ENCODE measurements at places on chromosomes 6 and 20. TPM values are rescaled to one million over a fixed set of nuclear protein-coding genes. Genes with fewer than 3 reads are reported as not detected.

C6orf52 gene
- total RNA-seq, result 2.4 TPM

RSPO4 gene
- total RNA-seq, result 0.03 TPM

ZBTB46 gene
- total RNA-seq, result 0.73 TPM

MYL9 gene
- 27.1 TPM for total RNA-seq

SAMD10 gene
- 0.05 TPM for total RNA-seq

GTF2H4 gene
- 21.6 TPM for total RNA-seq

CCM2L gene
- 0.45 TPM for total RNA-seq

HLA-DQA2 gene
- total RNA-seq, result not detected

SPDEF gene
- 1.7 TPM for total RNA-seq

GGTLC1 gene
- total RNA-seq, result not detected

CST8 gene
- not detected for total RNA-seq

AGER gene
- total RNA-seq, result 1.7 TPM

DSTN gene
- 860 TPM for total RNA-seq

HRH3 gene
- total RNA-seq, result not detected

SMOC2 gene
- 0.03 TPM for total RNA-seq

STMND1 gene
- total RNA-seq, result not detected

SIRPB2 gene
- not detected for total RNA-seq
